NCI-H2081 (cell line): ENCODE measurements at places on chromosomes 11 and 22.

- no peak for DNase-seq
Observed at GRCh38 chr11:124297921-124298320, 15.8 kb downstream of the OR8D1 start.

DNA sequence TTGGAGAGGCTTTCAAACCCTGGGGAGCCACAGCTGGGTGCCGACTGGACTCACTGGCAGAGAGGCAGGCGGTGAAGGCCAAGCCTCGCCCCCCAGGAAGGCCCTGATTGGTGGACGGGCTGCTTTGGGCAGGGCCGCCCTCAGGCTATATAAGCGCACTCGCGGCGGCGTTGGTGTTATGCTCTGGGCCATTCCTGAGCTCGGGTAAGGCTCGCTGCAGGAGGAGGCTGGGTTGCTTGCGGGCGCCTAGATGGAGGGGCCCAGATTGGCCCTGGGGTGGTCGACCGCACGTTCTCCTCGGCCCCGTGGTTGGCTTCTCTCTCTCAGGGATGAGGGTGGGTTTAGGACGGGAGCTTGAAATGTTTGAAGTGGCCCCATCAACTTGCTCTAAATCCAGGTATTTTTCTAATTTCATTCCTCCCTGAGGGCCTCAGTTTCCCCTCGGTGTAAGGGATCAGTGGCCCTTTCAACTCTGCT, at the start of gene SPDYC:
SPDYC (plus strand) TSS at position 176 of the 477 bp plus-strand sequence. CDS start 1,125 bp downstream, outside the sequence.
- no peak for DNase-seq

DNA sequence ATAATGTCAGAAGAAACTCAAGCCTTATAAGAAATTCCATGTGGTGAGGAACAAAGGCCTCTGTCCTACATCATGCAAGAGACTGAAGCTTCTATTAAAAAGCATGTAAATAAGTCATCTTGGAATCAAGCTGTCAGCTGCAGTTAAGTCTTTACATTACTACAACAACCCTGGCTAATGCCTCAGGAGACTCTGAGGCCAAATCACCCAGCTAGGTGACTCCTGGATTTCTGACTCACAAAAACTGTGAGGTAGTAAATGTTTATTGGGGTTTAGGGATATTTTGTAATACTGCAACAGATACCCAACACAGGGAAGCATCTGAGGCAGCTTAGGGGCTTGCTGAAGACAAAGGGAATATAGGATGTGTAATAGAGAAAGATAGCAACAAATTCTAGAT, 89.6 kb downstream of the C11orf87 start:
- no peak for DNase-seq

DNA sequence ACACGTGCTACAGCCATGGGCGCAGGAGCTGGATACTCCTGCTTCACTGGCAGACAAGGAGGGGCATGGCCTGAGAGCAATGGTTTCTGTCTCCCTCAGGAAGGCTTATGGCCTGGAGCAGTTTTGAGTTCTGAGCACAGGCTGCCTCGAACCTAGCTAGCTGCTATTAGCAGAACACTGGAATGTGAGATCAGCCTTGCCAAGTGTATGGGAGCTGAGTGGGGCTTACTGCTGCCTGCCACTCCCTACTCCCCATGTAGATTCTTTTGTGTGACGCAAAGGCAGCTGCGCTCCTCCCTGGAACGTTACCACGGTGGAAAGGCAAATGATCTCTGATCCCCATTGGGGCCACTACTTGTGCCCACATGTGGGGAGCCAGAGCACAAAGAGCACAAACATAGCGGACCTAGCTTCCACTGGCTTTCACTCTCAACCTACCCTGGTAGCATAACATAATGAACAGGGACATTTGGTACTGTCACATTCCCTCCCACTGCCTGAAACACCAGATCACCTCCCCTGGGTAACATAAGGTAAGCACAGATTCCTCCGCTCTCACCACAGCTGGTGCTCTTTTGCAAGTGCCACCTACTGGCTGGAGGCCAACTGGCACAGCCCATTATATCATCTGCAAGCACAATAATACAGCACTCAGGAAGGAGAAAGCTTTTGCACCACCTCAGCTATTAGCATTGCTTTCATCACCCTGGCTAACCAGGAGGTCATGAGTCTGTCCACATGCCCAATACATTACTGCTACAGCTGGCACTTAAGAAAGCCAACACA, 84.6 kb upstream of the GUCY1A2 start:
- DNase-seq = peak; percentile 6

DNA sequence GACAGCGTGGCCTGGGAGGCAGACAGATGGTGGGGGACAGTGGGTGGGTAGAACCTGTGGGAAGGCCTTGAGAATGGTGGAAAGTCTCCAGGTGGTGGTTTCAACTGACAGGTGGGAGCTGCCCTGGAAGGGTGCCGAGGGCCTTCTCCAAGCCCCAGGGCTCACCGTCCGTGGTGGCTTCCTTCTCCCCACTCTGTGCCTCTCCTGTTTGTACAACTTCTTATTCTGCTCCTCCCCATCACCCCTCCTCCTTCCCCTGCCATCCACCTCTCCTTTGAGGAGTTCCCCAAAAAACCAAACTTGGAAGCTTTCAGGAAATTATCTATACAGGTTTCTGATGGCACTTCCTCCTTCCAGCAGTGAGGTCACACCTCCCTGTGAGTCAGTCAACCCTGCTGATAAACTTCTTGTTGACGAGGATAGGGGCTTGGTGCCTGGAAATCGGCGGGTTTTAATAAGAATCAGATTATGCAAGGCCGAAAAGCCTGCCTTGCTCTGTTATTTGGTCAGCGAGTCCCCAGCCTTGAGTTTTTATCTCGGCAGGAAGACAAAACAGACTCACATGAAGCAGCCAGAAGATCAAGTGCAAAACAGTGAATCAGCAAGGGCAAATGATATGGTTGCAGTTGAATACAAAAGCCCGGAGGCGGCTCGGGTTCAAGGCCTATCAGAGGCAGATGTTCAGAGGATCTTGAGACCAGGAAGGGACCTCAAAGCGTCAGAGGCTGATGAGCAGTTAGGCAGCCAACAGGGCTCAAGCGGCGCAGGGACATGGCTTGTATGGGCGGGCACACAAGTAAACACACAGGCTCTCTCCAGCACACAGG, 9.5 kb upstream of the ST3GAL4 start:
- DNase-seq = no peak

GRCh38 chr11:24497831-24498230, 978 bp downstream of the LUZP2 start:
- DNase-seq = no peak

- DNase-seq = peak; percentile 40
Observed at GRCh38 chr22:30444632-30445437, 19.3 kb downstream of the MTFP1 start.

DNA sequence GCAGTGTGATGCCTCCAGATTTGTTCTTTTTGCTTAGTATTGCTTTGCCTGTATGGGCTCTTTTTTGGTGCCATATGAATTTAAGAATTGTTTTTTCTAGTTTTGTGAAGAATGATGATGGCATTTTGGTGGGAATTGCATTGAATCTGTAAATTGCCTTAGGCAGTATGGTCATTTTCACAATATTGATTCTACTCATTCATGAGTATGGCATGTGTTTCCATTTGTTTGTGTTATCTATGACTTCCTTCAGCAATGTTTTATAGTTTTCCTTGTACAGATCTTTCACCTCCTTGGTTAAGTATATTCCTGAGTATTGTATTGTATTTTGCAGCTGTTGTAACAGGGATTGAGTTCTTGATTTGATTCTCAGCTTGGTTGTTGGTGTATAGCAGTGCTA, 18.3 kb upstream of the ZBED5 start:
- DNase-seq = no peak

GRCh38 chr11:115659061-115659963, 155.1 kb upstream of the CADM1 start:
- peak; percentile 90 for DNase-seq

GRCh38 chr11:35163702-35164496, 24.9 kb downstream of the CD44 start:
- no peak for DNase-seq

- DNase-seq = peak; percentile 5
Observed at GRCh38 chr22:50674606-50675552, 2.3 kb downstream of the SHANK3 start.

- no peak for DNase-seq
Observed at GRCh38 chr11:41206388-41206787, 253.1 kb downstream of the LRRC4C start.

- DNase-seq = no peak
Observed at GRCh38 chr11:88979641-88980040, 86.1 kb downstream of the GRM5 start.
